ENCODE measurements at places on chromosomes 7 and 10.

DNA sequence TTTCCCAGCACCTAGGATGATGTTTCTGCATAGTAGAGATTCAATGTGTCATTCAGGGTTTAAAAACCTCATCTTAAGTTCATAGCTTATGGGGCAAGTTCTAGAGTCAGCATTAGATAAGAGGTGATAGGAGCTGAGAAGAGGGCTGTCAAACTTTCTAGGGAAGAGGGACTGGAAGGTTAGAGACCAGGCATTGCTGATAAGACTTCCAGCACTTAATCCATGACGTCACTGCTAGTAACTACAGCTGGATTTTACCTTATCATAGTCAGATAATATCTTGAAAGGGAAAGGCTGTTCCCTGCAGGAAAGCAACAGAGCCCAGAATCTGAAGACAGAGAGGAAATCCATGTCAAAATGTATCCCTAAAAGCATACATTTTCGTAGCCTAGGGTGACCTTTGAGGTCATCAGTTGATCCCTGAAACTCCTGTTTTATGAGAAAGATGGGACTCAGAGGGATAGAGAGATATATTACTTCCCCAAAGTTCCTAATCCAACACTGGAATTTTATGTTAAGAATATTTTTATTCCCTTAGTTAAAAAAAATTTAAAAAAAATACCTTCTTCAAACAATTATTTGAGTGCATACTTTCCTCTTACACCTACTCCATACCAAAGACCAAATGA lies 3.3 kb upstream of the CPED1 start:
- DNase-seq = no peak

- no peak for DNase-seq
Observed at GRCh38 chr7:80147543-80148391, 13.1 kb downstream of the GNAI1 start.

DNA sequence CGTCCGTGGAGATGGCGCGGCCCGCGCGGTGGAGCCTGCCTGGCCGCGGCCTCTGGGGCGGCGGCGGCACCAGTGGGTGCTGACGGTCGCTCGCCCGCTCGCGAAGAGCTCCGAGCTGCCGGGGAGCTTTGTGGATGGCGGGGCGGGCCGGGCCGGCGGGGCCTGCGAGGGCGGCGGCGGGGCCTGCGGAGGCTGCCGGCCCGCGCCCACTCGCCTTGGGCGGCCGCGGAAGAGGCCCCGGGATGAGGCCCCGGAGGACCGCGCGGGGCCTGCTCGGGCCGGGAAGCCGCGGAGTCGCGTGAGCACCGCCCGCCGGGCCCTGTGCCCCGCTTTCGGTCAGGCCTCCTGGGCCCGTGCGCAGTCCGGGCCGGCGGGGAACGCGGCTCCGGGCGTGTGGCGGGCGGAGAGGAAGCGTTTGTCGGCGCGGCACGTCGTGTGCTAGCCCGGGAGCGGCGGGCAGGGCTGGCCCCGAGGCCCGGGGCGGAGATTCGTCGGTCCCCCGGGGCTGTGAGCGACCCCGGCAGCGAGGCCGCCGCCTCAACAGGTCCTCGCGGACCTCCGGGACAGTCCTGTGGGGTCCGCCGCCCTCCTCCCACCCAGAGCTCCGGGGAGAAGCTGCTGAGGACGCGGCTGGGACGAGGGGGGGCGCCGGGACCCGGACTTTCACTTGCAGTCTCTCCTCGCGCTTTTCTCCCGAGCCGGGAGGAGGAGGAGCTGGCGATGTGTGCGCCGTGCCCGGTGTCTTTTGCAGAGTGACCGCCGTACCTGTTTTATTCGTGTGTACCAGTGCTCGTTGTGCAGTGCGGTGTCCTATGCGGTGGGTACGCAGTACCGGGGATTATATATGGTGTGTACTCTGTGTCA lies 578 bp downstream of the ZMYND11 start:
- DNase-seq = peak; percentile 70

DNA sequence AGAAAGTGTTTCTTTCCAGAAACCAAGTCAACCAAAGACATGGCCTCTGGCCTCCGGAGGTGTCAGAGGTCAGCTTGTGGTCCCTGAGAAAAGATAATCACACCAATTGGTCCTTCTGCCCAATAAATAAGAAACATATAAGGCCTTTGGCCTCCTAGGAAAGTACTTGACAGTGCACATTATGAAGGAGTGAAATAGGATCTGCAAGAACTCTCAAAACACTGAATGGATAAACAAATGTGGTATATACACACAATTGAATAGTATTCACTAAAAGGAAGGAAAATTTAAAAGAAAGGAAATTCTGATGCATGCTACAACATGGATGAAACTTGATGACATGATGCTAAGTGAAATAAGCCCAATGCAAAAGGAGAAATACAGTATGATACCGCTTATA lies 35.4 kb upstream of the NRF1 start:
- DNase-seq = no peak

DNA sequence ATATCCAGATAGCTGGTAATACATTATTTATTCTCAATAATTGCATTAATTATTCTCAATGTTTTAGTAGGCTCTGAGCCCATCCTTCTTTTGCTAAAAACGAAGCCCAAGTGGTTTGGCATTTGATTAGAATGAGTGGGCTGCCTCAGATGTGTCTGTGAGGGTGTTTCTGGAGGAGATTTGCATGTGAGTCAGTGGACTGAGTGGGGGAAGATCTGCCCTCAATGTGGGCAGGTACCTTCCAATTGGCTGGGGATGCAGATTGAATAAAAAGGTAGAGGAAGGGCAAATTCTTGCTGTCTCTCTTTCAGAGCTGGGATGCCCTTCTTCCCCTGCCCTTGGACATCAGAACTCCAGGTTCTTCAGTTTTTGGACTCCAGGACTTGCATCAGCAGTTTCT lies 290.6 kb upstream of the SMIM30 start:
- peak; percentile 5 for DNase-seq

DNA sequence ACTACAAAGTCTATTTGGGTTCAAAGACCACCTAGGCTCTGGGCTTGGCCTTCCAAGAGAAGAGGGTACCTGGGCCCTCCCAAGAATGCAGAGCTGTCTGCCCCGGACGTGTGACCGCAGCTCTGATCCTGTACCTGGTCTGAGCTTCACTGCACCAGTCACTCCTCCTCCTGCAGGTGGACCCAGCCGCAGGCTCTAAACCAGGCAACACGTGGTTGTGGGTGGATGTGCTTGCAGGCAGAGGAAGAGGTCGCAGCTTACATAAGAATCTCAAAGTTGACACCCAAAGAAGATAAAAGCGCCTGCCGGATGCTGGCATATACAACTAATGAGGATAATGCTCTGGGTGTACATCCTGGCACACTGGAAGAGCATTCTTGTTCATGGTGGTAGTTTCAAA lies 9.4 kb upstream of the PFKP start:
- DNase-seq = no peak

DNA sequence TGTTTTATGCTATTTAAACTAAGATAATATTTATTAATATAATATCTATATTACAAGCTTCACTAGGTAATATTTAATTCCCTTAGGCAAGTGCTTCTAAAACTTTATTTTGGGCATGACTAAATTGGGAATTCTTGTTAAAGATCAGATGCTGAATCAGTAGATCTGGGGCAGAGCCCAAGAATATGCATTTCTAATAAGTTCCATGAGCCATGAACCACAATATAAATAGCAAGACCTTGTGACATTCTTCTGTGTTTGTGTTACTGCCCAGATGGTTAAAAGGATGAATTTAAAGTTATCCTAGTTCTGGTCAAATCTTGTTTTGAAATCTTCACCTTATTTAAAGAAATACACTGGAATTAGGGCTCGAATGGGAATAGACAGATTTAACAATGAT lies 258.4 kb upstream of the CACNA2D1 start:
- DNase-seq = no peak

DNA sequence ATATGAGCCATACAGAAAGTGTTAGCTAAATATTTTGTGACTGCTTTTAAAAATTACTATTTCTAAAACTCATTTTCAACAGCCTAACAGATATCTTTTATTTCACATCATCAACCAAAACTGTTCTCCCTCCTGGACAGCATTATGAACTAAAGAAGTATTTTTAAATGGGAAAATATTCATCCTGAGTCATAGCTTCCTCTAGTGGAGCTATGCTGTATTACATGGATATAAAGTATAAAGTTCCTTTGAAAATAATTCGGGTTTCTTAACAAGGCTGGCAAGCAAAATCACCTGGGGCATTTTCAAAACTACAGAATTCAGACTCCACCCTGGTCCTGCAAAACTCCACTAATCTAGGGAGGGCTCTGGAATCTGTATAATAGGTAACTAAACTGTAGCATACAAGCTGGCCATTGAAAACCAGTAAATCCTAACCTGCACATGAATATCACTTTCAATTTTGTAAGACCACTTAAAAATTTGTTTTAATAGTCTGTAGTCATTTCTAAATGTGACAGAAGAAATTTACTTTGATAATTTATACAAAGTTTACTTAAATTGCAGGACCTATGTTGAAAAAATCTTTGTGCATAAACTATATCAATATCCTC lies 53.5 kb downstream of the SCIN start:
- no peak for DNase-seq

DNA sequence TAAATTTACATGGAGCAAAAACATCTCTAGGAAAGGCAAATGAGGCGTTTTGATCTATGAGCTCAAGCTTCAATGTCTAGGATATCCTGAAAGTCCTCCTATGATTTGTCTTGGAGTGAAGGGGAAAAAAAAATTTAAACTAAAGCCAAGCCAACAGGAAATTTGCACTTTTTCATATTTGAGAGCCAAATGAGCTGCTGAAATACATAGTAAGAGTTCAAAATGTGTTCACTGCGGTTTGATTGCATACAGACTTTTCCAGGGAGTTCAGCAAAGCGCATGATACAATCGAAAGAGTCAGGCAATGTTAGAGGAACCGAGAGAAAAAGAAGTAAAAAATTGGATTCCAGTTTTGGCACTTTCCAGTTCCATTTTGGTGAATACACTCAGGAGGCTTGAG lies 633.4 kb upstream of the MGMT start:
- no peak for DNase-seq

- DNase-seq = no peak
Observed at GRCh38 chr7:122304319-122304975, at the start of gene FEZF1. FEZF1 (minus strand) TSS chr7:122304750; CDS start chr7:122304437, 313 bp downstream.

GRCh38 chr10:101778781-101779543 lies 3.0 kb upstream of the FGF8 start:
- peak; percentile 43 for DNase-seq

GRCh38 chr7:44173911-44174693 lies 15.1 kb downstream of the GCK start:
- no peak for DNase-seq

- no peak for DNase-seq
Observed at GRCh38 chr10:78229950-78230675, 196.4 kb downstream of the RPS24 start.

- no peak for DNase-seq
Observed at GRCh38 chr10:47123716-47124288, 176.2 kb upstream of the GDF10 start.

GRCh38 chr7:106009503-106010226 lies 46.6 kb downstream of the CDHR3 start:
- DNase-seq = peak; percentile 86

GRCh38 chr7:28739128-28739527 lies 219.0 kb downstream of the TRIL start:
- no peak for DNase-seq

DNA sequence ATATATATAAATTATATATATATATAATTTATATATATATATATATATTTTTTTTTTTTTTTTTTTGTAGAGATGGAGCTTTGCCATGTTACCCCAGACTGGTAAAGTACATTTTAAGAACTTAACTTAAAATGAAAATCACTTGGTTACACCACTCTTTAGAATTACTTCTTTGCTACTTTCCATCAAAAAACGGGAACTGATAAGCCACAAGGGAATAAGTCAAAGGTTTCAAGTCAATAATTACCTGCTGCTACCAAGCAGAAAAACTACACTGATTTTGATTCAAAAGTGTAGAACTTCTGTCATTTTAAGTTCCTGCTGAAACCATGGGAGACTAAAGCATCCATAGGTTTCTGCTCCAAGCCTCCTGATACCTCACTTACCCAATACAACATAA lies 12.2 kb downstream of the PPA1 start:
- DNase-seq = no peak

DNA sequence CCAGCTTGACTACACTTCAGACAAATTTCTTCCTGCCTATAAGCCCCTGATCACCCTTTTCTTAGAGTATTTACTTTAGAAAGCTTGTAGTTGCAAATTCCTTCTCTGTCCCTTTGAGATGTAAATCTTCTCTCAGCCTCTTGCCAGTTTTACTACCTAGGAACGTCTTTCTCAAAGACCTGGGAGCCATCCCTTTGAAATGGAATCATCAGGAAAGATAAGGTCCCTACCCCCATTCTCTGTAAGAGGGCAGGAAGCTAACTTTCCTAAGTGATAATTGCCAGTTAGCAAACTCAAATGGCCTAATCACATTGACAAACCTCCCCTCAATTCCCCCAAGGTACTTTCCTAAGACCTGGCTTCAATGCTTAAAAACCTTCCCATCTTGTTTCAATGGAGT lies 304.5 kb downstream of the MDFIC start:
- DNase-seq = no peak

- peak; percentile 97 for DNase-seq
Observed at GRCh38 chr10:17029581-17030271, 99.9 kb downstream of the CUBN start.

- DNase-seq = no peak
Observed at GRCh38 chr7:76354516-76354915, 4.3 kb downstream of the YWHAG start.

DNA sequence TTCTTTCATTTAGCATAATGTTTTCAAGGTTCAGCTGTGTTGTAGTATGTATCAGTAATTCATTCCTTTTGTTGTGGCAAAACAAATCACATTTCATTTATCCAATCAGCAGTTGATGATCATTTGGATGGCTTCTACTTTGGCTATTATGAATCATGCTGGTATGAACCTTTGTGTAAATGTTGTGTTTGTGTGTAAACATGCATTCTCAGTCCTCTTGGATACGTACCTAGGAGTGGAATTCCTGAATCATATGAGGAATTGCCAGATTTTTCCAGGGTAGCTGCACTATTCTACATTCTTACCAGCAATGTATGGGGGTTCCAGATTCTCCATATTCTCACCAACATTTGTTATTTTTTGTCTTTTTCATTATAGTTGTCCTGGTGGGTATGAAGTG lies 578.5 kb upstream of the MKI67 start:
- no peak for DNase-seq

- no peak for DNase-seq
Observed at GRCh38 chr7:122311734-122312450, 7.3 kb upstream of the FEZF1 start.

GRCh38 chr10:125720002-125720382 lies 483 bp downstream of the EDRF1 start:
- no peak for DNase-seq
